ENCODE measurements at places on chromosomes 11 and 22. TPM values are rescaled to one million over a fixed set of nuclear protein-coding genes. Genes with fewer than 3 reads are reported as not detected.
A peak's percentile ranks its signal among the peaks of the same experiment; 100 is the strongest.

- DNase-seq, result no peak
Observed at GRCh38 chr22:19802001-19802893, 41.7 kb downstream of the TBX1 start.

DNA sequence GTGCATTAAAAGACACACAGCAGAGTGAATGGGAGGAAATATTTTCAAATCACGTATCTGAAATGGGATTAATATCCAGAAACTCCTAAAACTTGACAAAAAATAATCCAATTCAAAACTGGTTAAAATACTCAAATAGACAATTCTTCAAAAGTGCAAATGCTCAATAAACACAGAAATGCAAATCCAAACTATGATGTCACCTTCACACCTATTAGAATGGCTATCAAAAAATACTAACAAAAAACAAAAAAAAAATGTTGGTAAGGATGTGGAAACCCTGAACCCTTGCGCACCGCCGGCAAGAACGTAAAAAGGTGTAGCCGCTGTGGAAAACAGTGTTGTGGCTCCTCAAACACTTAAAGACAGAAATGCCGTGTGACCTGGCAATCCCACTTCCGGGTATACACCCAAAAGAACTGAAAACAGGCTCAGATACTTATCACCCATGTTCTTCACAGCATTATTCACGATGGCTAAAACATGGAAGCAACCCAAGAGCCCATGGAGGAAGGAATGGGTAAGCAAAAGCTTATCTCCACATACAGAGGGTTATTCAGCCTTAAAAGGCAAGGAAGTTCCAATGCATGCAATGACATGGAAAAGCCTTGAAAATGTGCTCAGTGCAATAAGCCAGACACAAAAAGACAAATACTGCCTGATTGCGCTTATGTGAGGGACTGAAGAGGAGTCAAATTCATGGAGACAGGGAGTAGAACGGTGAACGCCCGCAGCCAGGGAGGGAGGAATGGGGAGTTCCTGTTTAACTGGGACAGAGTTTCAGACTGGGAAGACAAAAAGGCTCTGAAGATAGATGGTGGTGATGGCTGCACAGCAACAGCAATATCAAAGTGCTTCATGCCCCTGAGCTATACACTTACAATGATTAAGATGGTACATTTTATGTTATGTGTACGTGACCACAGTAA lies 19.6 kb downstream of the BRD1 start:
- DNase-seq, result peak; percentile 14

GRCh38 chr11:117095284-117096161 lies 2.7 kb downstream of the SIK3 start:
- peak; percentile 26 for DNase-seq

- no peak for DNase-seq
Observed at GRCh38 chr11:68026391-68027105, 3.9 kb upstream of the NDUFS8 start.

DNA sequence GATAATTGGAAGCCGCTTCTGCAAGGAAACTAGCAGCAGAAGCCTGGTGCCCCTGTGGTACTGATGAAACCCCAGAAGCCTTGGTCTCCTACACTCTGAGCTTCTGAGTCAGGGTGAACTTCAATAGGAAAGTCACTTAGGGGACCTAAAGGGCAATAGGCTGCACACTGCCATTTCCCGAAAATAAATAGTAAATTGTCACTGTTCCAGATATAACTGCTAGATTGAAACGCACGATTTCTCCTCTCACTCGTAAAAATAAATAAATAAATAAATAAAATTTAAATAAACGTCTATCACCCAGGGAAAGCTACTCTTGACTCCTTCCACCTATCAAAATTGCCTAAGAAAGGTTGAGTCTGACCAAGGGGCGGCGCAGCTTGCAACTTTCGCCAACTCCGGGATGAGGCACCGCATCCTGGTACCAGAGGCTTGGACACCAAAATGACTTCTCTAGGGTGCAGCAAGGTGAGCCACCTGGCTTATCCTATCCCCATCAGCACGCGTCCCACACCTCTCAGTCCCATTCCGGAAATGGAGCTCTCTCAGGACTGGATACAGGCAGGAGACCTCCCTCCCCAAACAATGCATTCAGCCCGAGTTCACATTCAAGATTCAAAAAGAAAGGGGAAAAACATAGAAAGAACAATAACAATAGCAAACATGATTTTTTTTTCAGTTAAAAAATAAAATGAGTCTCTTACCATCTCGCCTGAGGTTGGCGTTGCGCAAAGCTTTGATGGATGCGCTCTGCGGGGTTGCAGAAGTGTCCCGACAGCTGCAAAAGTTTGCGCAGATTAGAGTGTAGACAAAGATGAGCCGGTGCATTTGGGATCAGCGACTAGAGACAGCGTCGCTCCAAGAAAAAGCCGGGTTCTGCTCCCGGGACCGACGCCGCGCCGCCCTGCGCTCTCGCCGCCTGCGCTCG lies 583 bp downstream of the PDGFD start:
- peak; percentile 27 for DNase-seq

DNA sequence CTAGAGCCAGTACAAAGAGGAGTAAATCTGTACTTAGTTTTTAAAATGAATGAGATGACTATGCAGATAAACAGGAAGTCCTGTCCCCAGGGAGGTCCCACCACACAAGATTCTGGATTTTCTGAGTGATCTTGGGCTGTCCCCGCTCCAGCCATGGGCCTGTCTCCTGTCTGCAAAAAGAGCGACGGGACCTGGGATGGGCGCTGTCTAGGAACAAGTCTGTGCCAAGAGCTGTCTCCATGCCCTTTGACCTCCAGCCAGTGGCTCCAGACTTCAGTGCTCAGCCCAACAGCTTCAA lies 6.0 kb downstream of the CSNK1E start:
- no peak for DNase-seq

DNA sequence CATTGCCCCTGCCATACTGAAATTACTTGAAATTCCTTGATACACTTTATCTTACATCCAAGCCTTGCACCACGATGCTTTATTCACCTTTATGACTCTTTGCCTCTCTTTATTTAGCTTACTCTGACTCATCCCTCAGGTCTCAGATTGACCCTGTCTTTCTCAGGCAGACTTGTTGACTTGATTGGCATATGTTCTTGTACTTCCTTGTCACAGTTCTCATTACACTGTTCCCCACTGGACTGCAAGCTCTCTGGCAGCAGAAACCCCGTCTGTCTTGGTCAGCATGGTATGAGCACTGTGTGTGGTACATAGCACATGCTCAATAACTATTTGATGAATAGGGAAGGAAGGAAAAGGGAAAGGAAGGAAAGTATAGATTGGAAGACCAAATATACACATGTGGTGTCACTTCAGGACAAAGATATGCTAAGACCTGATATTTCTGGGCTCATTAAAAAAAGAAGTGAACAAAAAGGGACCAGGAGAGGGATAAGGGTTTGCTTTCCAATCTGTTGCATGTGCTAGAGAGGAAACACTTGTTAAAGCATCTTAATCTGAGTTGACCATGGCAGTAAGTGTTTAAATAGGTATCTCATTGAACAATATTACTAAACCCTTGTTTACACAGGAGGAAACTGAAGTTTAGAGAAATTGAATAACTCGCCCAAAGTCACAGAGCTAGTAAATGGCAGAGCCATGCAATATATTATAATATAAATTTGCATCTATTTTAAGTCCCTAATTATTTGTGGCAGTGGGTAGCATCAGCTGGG lies 7.2 kb downstream of the LYVE1 start:
- no peak for DNase-seq

DNA sequence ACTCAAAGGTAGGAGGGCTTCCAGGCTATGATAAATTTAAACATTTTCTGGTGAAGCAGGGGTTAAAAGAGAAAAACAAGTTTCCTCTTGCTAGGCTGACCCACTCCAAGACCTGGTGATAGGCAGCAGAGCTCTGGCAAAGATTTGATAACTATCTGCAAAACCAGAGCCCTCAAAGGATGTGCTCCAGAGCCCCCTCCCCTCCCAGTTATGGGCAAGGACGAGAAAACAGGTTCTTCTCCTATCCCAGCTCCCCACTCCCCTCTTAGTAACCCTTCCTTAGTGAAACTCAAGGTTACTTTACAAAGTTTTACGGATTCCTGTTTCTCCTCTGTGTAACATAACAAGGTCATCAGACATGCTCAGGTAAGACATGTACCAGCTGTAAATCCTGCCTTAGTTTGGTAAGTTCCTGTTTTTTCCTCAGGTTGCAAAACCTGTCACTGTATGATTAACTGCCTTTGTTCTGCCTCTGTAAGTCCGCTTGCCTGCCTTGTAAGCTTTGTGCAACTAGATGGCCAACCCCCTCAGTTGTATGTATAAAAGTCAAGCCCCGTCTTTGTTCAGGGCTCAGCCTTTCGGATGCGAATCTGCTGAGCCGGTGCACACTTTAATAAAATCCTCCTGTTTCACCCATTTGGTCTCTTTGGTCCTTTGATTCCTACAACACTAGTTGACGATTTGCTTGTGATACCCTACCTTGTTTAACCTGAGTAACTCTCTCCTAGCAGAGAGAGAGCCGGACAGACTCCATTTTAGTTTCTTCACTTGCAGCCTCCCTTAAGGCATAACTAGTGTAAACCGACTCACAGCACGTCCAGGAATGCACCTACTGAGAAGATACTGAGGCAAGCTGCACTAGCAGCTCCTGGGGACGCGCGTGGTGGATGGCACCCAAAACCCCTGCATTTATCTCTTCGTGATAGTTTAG lies 13.9 kb downstream of the APOBEC3H start:
- DNase-seq, result no peak

- no peak for DNase-seq
Observed at GRCh38 chr11:121645001-121645400, 192.2 kb upstream of the SORL1-AS1 start.

- DNase-seq, result no peak
Observed at GRCh38 chr22:43853328-43853931, 8.9 kb downstream of the SULT4A1 start.

GRCh38 chr11:113048820-113049768 lies 87.9 kb downstream of the NCAM1 start:
- DNase-seq, result peak; percentile 61

- DNase-seq, result no peak
Observed at GRCh38 chr22:41690476-41690875, 1.8 kb upstream of the SNU13 start.

- no peak for DNase-seq
Observed at GRCh38 chr22:37486224-37486845, at the start of gene MFNG. Gene MFNG, minus strand, starts transcription at chr22:37486384. Its CDS starts 207 bp downstream, at chr22:37486177.

DNA sequence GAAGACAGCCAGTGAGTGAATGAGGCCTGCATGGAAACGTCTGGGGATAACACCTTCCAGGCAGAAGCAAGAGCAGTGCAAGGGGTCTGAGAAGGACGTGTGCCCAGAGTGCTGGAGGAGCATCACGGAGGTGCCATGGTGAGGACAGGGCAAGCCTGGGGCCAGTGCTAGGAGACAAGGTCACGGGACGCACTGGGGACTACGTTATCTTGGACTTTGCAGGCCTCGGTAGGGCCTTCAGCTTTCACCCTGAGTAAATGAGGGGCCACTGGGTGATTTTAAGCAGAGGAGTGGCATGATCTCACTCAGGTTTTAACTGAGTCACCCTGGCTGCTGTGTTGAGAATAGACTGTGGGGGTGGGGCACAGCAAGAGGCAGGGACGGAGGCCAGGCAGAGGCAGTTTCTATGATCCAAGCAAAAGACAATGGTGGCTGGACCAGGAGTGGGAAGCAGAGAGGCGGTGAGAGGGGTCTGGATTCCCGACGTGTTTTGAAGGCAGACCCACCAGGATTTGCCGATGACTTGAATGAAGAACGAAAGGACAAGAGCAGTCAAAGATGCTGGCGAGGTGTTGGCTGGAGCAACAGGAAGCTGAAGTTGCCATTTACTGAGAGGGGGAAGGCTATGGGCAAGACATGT lies 102.7 kb upstream of the PARVA start:
- DNase-seq, result peak; percentile 43

DNA sequence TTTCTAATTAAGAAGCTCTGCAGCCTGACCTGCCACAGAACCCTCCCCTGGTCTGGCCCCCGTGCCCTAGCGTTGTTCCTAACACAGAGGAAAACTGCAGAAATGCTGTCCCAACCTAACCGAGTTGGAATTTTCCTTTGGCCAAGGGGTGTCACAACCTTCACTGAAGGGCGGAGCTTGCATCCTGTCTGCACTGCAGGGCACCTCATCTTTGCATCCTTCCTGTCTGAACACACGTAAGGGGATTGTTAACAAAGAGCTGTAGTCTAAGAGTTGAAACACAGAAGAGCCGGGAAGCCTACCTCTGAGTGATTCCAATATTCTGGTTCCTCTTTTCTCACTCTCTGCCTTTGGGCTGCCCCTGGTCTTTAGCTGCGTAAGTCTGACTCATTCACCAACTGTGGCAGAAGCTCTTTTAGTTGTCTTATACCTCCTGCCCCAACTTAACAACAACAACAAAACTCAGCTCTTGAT lies 1.6 kb downstream of the DIXDC1 start:
- peak; percentile 55 for DNase-seq

- peak; percentile 44 for DNase-seq
Observed at GRCh38 chr22:42648368-42649245, 585 bp downstream of the CYB5R3 start.

- no peak for DNase-seq
Observed at GRCh38 chr11:43377389-43377788, 18.7 kb downstream of the TTC17 start.

DNA sequence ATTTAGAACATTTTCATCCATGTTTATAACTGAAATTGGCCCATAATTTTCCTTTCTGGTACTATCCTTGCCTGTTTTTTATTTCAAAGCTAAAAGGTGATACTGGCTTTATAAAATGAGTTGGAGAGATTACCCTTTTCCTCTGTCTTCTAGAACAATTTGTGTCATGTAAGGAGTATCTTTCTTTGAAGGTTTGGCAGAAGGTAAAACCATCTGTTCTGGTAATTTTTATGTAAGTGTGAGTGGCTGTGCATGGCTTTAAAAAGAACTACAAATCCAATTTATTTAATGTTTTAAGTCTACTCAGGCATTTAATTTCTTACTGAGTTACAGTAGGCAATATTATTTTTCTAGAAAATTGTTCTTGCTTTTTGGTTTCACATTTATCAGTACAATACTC lies 7.7 kb upstream of the MRGPRD start:
- no peak for DNase-seq

GRCh38 chr11:93945596-93945995 lies 75.6 kb upstream of the HEPHL1 start:
- no peak for DNase-seq

GRCh38 chr11:61976813-61977475 lies 9.5 kb upstream of the FTH1 start:
- no peak for DNase-seq

- DNase-seq, result no peak
Observed at GRCh38 chr11:59559886-59560285, 48.5 kb downstream of the OR4D9 start.

DNA sequence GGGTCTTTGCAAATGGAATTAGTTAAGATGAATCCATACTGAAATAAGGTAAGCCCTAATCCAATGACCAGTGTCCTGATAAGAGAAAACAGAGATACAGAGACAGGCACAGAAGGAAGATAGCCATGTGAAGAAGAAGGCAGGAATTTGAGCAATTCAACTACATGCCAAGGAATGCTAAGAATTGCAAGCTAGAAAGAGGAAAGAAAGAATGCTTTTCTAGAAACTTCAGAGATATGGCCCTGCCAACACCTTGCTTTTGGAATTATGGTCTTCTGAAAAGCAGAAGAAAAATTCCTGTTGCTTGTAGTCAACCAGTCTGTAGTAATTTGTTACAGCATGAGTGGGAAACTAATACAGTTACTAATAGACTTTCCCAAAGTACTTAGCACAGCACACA lies 111.3 kb downstream of the SLC17A6 start:
- DNase-seq, result peak; percentile 77

SLC35F2 gene
- 52.5 TPM for total RNA-seq

ANO1 gene
- 0.14 TPM for total RNA-seq

CHRM1 gene
- not detected for total RNA-seq

HNRNPUL2 gene
- 39.9 TPM for total RNA-seq

SPDYC gene
- not detected for total RNA-seq

OR56A1 gene
- not detected for total RNA-seq

KCNQ1 gene
- total RNA-seq, result not detected

SLC22A8 gene
- total RNA-seq, result not detected

PCF11 gene
- total RNA-seq, result 35.9 TPM

NECTIN1 gene
- 17.7 TPM for total RNA-seq

OR51E2 gene
- total RNA-seq, result 0.38 TPM

CCDC116 gene
- 0.22 TPM for total RNA-seq
